Nephron progenitor cell (in vitro differentiated cells): ENCODE measurements at places on chromosomes 3 and 15.

DNA sequence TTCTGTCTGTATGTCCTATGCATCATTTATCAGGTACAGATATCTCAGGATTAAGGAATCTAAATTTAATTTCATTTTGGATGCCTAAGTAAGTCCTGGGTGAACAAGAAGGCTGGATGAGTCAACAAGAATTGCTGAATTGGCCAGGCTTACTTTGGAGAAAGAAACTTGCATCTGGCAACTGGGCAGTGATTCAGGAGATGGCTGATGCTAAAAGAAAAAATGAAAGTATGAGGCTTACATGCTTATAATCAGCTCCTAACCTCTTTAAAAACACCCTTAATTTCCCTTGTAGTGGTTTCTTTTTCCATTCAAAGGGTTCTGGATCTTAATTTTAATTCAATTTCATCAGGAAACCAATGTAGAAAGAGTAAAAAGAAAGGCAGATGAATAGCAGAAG lies 228.8 kb upstream of the PEX5L start:
- no peak overlapping the region for H3K27ac ChIP-seq
- H3K4me3 ChIP-seq, result no peak overlapping the region
- DNase-seq, result no peak
- H3K36me3 ChIP-seq, result peaks cover 3% of the 10 kb centered on the region

- H3K27me3 ChIP-seq, result no peaks in the 10 kb centered on the region
- H3K36me3 ChIP-seq, result peaks cover 5% of the 10 kb centered on the region
- H3K27ac ChIP-seq, result no peak overlapping the region
- H3K4me1 ChIP-seq, result peaks cover 25% of the 10 kb centered on the region
- no peak for DNase-seq
Observed at GRCh38 chr3:5123937-5124336, 1.8 kb downstream of the ARL8B start.

- no peaks in the 10 kb centered on the region for H3K36me3 ChIP-seq
- H3K4me3 ChIP-seq, result no peak overlapping the region
- no peaks in the 10 kb centered on the region for H3K27me3 ChIP-seq
- no peaks in the 10 kb centered on the region for H3K4me1 ChIP-seq
- no peak overlapping the region for H3K27ac ChIP-seq
Observed at GRCh38 chr3:153142961-153143360, 19.1 kb upstream of the RAP2B start.

DNA sequence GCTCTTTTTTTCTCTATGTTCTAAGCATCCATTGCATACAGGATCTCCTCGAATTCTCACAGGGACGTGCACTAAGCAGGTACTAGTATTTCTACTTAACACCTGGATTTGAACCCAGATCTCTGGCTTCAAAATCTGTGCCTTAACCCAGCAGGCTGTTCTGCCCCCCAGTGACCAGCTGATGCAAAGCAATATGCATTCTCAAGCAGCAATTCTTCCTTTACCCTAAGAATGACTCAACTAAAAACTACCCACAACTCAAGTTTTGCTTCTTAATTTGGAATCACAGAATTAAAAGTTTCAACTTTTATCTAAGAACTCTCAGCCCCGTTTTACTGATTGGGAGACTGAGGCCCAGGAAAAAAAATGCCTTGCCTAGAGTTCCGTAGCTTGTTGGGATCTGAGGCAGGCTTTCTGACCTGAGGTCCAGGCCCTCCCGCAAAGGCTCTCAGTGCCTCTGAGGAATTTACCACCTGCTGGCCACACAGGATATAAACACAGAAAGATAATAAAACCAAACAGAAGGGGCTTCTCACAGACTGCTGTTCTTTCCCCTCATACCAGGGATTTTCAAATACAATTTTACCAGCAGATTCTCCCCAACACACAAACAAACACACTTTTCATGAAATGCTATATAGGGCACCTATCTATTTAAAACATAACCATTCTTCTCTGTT lies 115.4 kb upstream of the RAD18 start:
- H3K27me3 ChIP-seq, result no peaks in the 10 kb centered on the region
- no peak for DNase-seq
- H3K4me1 ChIP-seq, result peaks cover 20% of the 10 kb centered on the region
- no peak overlapping the region for H3K4me3 ChIP-seq

DNA sequence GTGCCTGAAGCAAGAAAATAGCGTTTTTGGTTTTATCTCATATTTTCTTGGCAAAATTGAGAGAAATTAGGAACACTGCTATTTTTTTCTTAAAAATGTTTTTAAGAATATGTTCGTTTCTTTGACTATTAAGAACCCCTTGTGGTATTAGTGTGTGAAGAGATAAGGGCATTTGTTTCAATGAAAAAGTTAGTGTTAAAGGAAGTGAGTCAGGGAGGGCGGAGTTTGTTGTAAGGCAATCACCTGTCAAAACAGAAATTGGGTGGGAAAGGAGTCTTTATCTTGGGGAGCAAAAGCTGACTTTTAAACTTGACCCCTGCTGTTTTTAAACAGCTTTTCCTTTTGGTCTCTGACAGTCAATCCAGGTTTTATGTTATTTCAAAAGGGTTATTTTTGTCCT lies 4.2 kb downstream of the RAP2B start:
- peaks cover 43% of the 10 kb centered on the region for H3K4me1 ChIP-seq
- H3K36me3 ChIP-seq, result peaks cover 23% of the 10 kb centered on the region
- H3K4me3 ChIP-seq, result peak overlapping the region; percentile 99
- no peaks in the 10 kb centered on the region for H3K27me3 ChIP-seq
- DNase-seq, result no peak

DNA sequence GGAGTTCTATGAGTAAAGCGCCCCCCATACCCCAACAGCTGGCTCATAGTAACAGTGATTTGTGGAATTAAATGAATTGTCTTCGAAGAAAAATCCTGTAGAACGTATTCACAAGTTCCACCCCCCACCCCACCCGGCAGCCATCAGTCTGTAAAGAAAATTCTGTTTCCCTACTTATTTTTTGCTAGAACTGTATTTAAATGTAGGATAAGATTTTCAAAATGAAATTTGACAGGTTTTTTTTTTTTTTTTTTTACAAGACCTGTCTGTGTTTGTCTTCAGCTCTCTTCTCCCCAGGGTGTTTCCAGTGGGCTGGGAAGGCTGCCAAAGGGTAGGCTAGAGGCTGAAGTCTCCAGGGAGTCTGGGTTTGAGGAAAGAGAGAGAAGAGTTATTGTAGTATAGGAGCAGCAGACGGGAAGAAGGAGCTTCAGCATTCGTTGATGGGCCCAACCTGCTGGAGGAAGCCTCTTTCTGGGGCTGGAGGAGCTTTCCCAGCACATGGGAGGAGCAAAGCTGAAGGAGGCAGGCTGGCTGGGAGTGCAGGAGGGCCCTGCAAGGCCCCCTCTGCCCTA lies 130.6 kb upstream of the SEMA6D start:
- H3K27ac ChIP-seq, result peak overlapping the region; percentile 54
- no peaks in the 10 kb centered on the region for H3K36me3 ChIP-seq
- no peaks in the 10 kb centered on the region for H3K27me3 ChIP-seq
- H3K4me3 ChIP-seq, result no peak overlapping the region
- DNase-seq, result no peak

DNA sequence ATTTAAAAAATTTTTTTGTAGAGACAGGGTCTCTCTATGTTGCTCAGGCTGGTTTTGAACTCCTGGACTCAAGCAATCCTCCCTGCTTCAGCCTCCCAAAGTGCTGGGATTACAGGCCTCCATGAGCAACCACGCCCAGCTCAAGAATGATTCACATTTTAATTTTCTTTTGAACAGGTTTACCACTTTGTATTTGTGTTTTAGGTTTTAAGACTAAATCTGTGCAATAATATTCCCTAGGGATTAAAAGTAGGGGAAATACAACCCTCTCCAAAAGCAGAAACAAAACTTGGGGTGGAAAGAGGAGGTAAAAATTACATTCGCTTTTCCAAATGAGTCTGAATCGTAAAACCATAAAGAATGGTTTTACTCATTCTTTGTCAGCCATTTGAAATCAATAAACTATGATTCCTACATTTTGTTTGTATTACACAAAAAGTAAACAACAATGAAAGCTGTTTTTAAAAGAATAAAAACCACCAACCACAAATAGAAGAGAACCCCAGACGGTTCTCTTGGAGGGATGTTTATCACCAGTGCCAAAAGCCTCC lies 37.8 kb downstream of the SLC24A1 start:
- H3K4me1 ChIP-seq, result peaks cover 4% of the 10 kb centered on the region
- no peak for DNase-seq
- H3K36me3 ChIP-seq, result peaks cover 16% of the 10 kb centered on the region
